ENCODE measurements at places on chromosomes 16 and 17.

GRCh38 chr17:9982159-9982558 is 77.1 kb upstream of the RCVRN start:
- no peak for DNase-seq

DNA sequence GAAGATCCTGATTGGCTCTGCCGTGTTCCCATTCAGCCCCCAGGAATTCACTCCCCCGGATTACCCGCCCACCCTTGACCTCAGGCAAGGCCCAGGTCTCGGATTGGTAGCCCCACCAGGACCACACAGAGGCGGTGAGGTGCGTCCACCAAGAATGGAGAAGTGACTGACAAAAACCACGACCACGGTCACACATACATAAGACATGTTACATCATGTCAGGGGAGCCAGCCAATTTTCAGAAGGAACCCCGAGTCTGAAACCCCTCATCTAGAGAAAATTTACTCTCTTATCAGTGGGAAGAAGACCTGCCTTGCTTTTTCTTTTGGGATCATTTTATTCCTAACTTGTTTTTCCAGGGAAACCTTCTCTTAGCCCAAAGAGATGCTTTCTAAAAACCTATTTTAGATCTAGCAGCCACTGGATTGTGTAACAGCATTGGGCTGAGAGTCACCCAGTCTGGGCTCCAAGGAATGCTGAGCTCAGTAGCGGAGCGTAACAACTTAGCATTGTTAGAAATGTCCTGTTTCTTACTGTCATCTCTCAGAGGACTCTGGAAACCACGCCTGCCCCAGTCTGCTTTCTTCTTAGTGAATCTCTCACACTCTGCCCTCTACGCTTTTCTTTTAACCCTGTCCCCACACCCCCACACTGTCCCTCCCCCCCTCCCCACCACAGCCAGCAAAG is 164.1 kb downstream of the CMIP start:
- DNase-seq, result no peak

DNA sequence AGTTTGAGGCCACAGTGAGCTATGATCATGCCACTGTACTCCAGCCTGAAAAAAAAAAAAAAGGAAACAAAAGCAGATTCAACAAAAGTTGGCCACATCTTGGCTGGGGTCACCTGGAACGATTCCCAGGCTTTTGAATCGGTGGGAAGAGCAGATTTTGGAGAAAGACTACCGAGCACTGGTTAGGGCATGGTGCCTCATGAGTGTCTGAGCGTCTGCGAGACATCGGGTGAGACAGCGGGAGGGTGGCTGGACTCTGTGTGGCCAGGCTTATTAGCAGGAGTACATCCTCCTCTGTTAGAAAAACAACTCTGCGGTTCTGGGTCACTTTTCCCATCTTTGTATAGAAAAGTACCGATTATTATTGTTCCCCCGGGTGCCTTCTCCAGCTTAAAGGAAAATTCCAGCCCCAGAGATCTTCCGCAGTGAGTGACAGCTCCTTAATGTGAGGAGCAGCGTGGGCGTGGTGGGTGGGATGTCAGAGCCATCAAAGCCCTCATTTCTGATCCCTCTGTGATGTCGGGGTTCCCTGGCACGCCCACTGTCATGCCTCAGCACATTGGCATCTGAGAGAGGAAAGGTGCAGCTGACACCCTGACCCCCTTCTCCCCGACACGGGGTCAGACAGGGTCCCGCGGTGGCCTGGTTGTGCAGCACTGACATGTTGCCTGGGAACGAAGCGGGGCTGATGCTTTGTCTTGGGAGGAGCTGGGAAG is 6.9 kb downstream of the RGS9 start:
- DNase-seq, result no peak

- no peak for DNase-seq
These were observed 29.4 kb upstream of the NUDT16L1 start for GRCh38 chr16:4663777-4664465.

- no peak for DNase-seq
These were observed 210.1 kb upstream of the MAF start for GRCh38 chr16:79810449-79811189.

DNA sequence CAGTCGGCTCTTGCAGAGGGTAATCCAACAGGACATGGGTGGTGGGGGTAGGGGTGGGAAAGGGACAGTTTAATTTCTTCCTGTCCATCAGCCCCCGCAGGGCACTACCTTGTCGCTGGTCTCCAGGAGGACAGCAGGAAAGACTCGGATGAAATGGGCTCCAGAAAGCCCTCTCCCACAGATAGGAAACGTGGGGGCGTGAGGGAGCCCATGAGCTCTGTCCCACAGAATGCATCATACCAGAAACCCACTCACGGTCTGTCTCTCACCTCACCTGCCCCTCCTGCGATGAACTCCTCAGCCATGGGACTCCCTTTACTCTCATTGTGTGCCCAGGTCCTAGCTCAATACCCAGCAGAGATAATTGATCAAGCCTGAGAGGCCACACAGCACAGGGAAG is 240.1 kb downstream of the GSG1L start:
- DNase-seq, result no peak

DNA sequence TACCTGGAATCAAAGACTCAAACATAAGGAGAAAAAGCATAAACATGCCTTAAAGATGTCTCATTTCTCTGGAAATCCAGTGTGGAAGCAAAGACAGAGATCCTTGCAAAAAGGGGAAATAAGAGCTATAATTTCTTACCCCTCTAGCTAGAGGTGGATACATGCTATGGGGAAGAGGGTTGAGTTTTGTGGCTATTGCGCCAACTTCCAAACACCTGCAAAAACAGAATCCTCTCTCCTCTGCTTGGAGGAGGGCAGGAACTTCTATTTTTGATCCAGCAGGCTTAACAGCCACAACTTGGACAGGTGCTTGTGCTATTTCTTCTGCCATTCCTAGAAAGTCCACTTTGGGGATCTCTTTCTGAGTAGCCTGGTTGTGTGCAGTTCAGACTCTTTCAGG is 21.5 kb upstream of the NUDT7 start:
- no peak for DNase-seq

DNA sequence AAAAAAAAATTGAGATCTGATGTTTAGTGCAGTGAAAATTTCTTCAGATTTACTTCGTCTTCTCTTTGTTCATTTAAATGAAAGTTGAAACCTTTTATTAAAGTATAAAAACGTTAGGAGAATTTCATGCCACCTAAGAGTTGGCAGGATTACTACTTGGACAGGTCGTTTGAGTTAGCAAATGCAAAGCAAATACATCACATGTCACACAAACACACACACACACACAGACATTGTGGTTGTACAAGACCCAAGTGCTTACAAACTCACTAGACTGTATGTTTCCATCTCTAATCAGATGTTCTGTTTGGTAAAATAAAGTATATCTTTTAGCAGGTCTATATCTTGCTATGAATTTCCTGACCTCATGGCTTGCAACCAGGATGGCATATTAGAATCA is 185.6 kb upstream of the COX10 start:
- no peak for DNase-seq

GRCh38 chr17:40538019-40538935 is 27.0 kb downstream of the CCR7 start:
- DNase-seq, result no peak

- no peak for DNase-seq
These were observed 643.2 kb downstream of the WWOX start for GRCh38 chr16:78742501-78743283.

DNA sequence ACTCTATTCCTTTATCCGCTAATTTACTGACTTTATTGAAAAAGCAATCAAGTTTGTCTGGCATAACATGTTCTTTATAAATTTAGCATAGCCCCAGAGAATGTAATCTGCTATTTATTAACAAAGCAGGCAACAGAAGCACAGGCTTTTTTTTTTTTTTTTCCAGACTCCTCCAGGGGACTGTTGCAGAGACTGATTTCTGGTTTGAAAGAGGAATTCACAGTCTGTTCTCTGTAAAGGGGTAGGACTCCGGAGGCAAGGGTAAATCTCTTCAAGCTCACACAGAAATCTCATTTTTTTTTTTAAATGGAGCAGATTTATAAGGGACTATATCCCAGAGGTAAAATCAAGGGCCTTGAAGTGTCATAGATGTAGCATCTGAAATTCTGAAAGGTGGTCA is 1386.5 kb upstream of the CDH8 start:
- DNase-seq, result no peak

DNA sequence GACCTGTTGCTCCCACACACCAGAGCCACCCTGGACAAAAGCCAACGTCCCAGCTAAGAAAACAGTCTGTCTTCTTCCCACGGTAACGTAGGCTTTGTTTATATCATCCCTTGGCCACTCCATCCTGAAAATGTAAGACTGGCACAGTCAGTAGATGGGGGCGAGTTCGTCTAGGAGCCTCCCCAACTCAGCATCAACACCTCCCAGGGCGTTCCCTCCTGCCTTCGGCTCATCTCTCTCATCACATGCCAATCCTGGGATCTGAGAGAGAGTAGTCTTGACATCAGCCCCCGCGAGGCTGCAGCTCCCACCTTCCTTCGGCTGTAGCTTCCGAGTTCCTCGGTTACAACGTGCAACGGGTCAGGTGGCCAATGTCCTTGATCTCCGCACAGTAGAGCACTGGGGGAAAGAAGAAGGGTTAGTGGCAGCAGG is 894 bp downstream of the RNF227 start:
- DNase-seq, result peak; percentile 34

GRCh38 chr17:3036800-3037199 is 26.6 kb downstream of the OR1D5 start:
- DNase-seq, result no peak

DNA sequence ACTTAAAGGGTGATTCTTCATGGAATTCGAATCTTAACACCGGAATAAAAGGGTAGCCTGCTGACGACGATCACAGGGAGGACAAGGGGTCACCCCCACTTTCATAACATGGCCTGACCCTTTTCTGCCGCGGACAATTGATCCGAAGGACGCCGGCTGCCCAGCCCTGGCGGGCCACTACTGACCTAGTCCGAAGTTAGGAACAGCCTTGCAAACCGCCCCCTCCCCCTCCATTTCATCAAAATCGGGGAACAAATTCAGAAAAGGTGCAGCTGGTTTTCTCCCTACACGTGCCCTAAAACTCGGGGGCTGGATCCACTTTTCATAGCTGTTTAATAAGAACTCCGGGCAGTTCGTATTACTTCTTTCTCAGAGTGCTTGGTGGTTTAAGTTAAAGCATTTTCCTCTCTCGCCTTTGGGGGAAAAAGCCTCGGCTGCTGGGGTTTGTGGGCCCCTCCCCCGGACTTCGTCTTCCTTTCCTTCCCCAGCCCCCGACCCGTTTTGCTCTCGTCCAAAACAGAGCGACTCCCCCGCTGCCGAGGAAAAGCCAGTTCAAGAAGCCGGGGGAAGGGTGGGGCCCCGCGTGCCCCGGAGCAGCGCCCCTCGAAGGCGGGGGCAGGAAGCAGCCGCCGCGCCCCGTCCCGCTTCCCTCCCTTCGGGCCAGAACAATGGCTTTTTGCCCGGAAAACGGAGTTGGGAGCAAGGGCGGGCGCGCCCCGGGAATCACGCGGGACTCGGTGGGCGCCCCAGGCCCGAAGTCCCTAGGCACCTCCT is 641 bp upstream of the CBX2 start:
- DNase-seq, result no peak

GRCh38 chr17:18190628-18191235 is 7.1 kb downstream of the ALKBH5 start:
- no peak for DNase-seq

DNA sequence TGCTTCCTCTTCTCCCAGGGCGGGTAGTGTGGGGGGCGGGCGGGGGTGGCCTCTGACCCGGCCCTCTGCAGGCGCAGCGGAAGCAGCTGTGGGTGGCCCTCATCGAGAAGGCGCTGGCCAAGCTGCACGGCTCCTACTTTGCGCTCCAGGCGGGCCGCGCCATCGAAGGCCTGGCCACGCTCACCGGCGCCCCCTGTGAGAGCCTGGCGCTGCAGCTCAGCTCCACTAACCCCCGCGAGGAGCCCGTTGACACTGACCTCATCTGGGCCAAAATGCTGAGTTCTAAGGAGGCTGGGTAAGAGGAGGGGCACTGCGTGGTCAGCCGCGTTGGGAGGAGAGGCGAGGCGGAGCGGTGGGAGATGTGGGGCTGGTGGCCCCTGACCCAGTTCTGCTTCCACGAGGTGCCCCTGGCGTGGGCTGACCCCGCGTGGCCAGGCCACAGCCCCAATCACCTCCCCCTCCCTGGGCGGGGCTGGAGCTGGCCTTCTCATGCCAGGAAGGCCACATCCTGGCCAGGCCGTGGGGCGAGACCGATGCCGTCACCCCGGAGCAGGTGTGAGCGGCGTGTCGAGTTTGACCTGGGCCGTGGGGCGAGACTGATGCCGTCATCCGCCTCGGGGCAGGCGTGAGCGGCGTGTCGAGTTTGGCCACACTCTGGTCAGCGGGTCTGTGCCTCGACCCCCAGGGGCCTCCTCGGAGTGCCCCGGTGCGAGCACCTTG is 10.5 kb upstream of the PRR35 start:
- no peak for DNase-seq

DNA sequence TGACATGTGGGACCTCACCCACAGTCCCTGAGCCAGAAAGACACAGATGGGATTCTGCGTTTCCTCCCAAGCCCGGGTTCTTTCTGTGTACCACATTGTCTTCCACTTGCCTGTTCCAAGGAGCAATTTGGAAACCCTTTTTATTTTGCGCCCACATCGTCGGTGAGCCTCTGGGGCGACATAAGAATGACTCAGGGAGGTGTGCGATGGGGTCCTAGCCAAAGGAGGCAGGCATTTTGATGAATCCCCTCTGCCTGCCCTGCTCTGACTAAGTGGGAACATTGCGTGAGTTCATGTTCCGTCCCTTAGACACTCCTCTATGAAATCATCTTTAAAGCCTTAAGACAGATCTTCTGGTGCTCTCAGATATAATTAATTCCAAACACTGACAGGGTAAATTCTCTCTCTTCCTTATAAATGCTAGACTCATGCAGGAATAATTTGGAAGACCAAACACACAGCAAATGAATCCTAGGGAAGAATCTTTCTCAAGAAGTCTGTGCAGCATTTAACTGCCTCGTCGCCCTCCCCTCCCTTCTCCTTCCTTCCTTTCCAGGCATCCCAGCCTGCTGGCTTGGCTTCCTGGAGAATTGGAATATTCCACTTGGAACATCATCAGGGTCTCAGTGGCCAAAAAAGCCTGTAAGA is 52.7 kb upstream of the FOXF1 start:
- no peak for DNase-seq

- no peak for DNase-seq
These were observed 8.2 kb upstream of the PHF12 start for GRCh38 chr17:28959471-28959871.

GRCh38 chr17:13355054-13355453 is 246.7 kb downstream of the HS3ST3A1 start:
- DNase-seq, result no peak

- no peak for DNase-seq
These were observed 241.1 kb downstream of the SOX9 start for GRCh38 chr17:72361892-72362291.

All from NCI-H2029 treated with DMSO at 0.1 percent for 48 hours (cell line).